ENCODE measurements at places on chromosomes 5 and 9. TPM values are rescaled to one million over a fixed set of nuclear protein-coding genes. Genes with fewer than 3 reads are reported as not detected.
A peak's percentile ranks its signal among the peaks of the same experiment; 100 is the strongest.

The CCDC180 gene
- 8.2 TPM for total RNA-seq

GRCh38 chr5:160747987-160748386 is 104.0 kb downstream of the ATP10B start:
- peaks cover 4% of the 10 kb centered on the region for H3K4me1 ChIP-seq
- no peaks in the 10 kb centered on the region for H3K36me3 ChIP-seq
- no peaks in the 10 kb centered on the region for H3K27me3 ChIP-seq
- DNase-seq = no peak
- no peak overlapping the region for H3K27ac ChIP-seq

The PCDHB15 gene
- total RNA-seq = 3.9 TPM

GRCh38 chr9:26650325-26650724 is 242.3 kb downstream of the CAAP1 start:
- DNase-seq = no peak
- no peak overlapping the region for H3K27ac ChIP-seq
- H3K4me3 ChIP-seq = no peak overlapping the region
- H3K27me3 ChIP-seq = no peaks in the 10 kb centered on the region
- no peaks in the 10 kb centered on the region for H3K4me1 ChIP-seq

The GFPT2 gene
- total RNA-seq = 143 TPM

DNA sequence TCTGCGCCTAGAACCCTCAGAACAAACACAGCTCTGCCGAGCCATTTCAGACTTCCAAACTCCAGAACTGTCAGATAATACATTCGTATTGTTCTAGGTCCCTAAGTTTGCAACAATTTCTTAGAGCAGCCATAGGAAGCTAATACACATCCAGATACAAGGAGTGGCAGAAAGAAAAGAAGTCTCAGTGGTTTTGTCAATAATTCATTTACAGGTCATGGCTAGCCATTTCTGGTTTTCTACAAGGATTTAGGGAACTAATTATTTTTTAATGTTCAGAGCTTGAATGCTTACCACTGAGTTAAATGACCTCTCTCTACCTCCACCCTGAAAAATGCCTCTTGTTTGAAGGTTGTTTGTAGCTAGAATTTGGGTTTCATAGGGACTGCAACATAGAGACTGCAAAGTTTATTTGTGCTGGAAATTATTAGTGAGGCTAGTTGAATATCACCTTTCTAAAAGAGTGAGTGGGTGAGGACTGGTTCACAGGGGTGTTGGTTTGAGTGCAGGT is 15.5 kb upstream of the ERMP1 start:
- H3K27ac ChIP-seq = no peak overlapping the region
- no peaks in the 10 kb centered on the region for H3K36me3 ChIP-seq
- no peaks in the 10 kb centered on the region for H3K4me1 ChIP-seq
- H3K4me3 ChIP-seq = no peak overlapping the region

The CAPSL gene
- not detected for total RNA-seq

DNA sequence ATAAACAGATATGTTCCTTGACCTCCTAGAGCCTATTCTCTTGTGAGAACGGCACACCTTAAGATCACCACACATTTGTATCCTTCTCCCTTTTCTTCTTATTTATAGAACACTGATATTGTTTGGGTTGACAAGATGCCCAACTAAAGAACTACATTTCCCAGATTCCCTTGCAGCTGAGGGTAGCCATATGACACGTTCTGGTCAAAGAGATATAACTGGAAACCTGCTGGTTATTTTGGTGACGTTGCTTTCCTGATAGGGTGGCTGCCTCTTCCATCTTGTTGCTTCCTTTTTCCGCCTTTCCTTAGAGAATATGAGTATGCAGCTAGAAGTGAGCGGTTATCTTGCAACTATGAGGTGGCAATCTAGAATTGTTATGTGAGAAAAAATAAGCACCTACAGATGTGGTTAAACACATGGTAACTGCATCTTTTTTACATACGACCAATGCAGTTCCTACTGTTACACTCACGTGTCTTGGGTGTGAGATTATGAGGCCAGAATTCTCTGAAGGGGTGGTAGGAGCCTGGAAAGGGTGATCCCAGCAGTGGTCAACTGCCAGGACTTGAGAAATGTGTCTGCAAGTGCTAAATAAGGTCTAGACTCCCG is 72.9 kb downstream of the SEC61B start:
- peaks cover 6% of the 10 kb centered on the region for H3K4me1 ChIP-seq
- H3K27ac ChIP-seq = no peak overlapping the region
- H3K27me3 ChIP-seq = no peaks in the 10 kb centered on the region
- H3K36me3 ChIP-seq = no peaks in the 10 kb centered on the region
- H3K4me3 ChIP-seq = no peak overlapping the region

GRCh38 chr9:97632248-97632984 is 752 bp downstream of the TSTD2 start:
- peak overlapping the region; percentile 87 for H3K4me3 ChIP-seq
- no peaks in the 10 kb centered on the region for H3K4me1 ChIP-seq
- no peaks in the 10 kb centered on the region for H3K36me3 ChIP-seq
- no peaks in the 10 kb centered on the region for H3K27me3 ChIP-seq

DNA sequence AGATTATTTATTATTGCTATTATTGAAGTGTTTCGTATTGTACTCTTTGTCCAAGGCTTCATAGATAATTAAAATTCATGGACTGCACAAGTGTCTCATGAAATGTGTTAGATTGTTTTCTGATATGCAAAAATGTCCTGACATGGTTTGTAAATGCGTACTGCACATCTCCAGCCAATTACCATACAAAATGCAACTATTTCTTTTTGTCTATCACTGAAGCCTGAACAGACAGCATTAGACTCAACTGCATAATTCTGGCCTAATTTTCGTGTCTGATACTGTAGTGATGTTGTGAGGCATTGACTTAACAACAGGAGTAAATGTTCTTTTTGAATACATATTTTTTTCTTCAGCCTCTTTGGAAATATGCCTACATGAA is 498.2 kb upstream of the CD180 start:
- no peak overlapping the region for H3K27ac ChIP-seq
- no peaks in the 10 kb centered on the region for H3K4me1 ChIP-seq
- no peak overlapping the region for H3K4me3 ChIP-seq
- H3K36me3 ChIP-seq = no peaks in the 10 kb centered on the region
- H3K27me3 ChIP-seq = no peaks in the 10 kb centered on the region

The NR5A1 gene
- total RNA-seq = 0.42 TPM

- peaks cover 12% of the 10 kb centered on the region for H3K4me1 ChIP-seq
- no peaks in the 10 kb centered on the region for H3K36me3 ChIP-seq
- no peak for DNase-seq
Observed at GRCh38 chr9:124254261-124254682, 3.5 kb upstream of the NEK6 start.

- H3K36me3 ChIP-seq = no peaks in the 10 kb centered on the region
- H3K27me3 ChIP-seq = no peaks in the 10 kb centered on the region
- H3K4me3 ChIP-seq = no peak overlapping the region
- no peak overlapping the region for H3K27ac ChIP-seq
- H3K4me1 ChIP-seq = peaks cover 7% of the 10 kb centered on the region
Observed at GRCh38 chr9:36158122-36158521, 11.1 kb upstream of the CCIN start.

The ENTPD2 gene
- 3.2 TPM for total RNA-seq

GRCh38 chr9:5531101-5531882 is 21.0 kb downstream of the PDCD1LG2 start:
- no peaks in the 10 kb centered on the region for H3K4me1 ChIP-seq
- DNase-seq = no peak

The FAT2 gene
- total RNA-seq = 0.30 TPM

DNA sequence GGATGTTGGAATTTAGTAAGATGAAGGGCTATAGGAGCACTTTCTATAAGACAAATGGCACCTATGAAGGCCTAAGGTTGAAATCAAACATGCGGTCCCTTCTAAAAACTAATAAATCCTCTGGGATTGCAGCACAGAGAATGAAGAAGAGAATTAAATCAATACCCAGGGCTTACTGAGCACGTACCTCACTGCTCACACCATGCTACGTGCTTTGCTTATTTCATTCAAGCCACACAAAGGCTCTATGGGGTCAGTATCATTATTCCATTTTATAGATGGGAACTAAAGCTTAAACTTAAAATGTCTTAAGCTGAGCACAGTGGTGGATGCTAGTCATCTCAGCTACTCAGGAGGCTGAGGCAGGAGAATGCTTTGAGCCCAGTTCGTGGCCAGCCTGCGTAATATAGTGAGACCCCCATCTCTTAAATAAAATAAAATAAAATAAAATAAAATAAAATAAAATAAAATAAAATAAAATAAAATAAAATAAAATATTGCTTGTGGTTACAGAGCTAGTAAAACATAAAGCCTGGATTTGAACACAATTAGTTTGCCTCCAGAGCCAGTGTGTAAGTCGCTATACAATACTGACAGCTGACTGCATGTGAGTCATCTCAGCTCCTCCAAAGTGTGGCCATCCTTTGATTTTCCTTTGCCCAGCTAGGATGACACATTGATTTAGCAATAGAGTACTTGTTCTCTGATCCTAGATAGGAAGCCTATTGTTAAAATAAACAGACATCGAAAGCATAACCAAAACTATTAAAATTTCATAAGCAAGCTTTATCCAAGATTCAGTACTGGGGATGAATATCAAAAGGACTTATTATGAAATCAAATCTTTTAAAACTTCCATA is 20.9 kb upstream of the DPYSL3 start:
- H3K4me3 ChIP-seq = no peak overlapping the region
- H3K27ac ChIP-seq = no peak overlapping the region
- no peaks in the 10 kb centered on the region for H3K4me1 ChIP-seq
- no peaks in the 10 kb centered on the region for H3K36me3 ChIP-seq

DNA sequence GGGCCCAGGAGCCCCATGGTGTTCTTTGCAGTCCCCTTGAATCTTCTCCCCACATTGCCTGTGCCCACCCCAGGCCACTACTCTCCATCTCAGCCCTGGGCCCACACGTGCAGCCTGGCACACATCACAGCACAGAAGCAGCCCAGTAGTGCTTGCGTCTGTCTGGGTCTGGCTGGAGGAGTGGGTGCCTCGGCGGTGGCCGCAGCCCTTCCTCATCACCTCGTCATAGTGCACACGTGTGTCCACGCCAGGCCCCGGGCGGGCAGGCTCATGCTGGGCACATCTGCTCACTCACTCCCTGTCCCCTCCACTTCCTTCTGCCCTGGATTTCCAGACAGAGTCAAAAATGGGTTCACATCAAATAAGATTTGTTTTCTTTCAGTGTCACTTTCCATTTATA is 33.3 kb downstream of the FGF1 start:
- no peaks in the 10 kb centered on the region for H3K4me1 ChIP-seq
- no peaks in the 10 kb centered on the region for H3K27me3 ChIP-seq
- H3K4me3 ChIP-seq = no peak overlapping the region
- no peak for DNase-seq
- no peak overlapping the region for H3K27ac ChIP-seq
- H3K36me3 ChIP-seq = no peaks in the 10 kb centered on the region

DNA sequence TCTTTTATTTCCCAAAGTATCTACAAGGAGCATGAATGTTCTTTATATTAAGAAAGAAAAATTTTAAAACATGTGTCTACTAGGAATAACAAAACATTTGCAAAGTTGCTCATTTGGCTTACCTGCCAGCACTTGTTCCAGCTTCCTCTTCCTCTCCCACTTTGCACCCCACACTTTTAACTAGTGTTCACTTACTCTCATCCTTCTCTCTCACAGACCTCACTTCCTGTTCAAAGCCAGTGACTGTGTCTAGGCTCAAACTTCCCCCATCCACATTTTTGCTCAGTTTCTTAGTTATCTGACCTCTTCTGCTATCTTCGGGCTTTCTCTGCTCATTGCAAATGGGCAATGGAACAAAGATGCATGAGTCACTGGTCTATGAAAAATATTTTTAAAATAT is 512.2 kb upstream of the ZNF462 start:
- no peak overlapping the region for H3K27ac ChIP-seq
- no peaks in the 10 kb centered on the region for H3K27me3 ChIP-seq
- DNase-seq = no peak

GRCh38 chr5:166431456-166431855 is 1860.0 kb upstream of the WWC1 start:
- peak; percentile 47 for DNase-seq
- no peaks in the 10 kb centered on the region for H3K27me3 ChIP-seq

GRCh38 chr9:1179366-1179765 is 129.2 kb downstream of the DMRT2 start:
- DNase-seq = no peak
- no peaks in the 10 kb centered on the region for H3K27me3 ChIP-seq
- no peak overlapping the region for H3K4me3 ChIP-seq
- no peak overlapping the region for H3K27ac ChIP-seq

- no peak overlapping the region for H3K4me3 ChIP-seq
- H3K4me1 ChIP-seq = peaks cover 10% of the 10 kb centered on the region
- H3K27me3 ChIP-seq = no peaks in the 10 kb centered on the region
- DNase-seq = no peak
- H3K36me3 ChIP-seq = no peaks in the 10 kb centered on the region
Observed at GRCh38 chr9:38671748-38672147, 48.2 kb downstream of the FAM240B start.

- DNase-seq = peak; percentile 37
- no peak overlapping the region for H3K4me3 ChIP-seq
- no peaks in the 10 kb centered on the region for H3K27me3 ChIP-seq
- H3K27ac ChIP-seq = no peak overlapping the region
- no peaks in the 10 kb centered on the region for H3K36me3 ChIP-seq
Observed at GRCh38 chr5:32454821-32455220, 10.3 kb upstream of the ZFR start.

The COL5A1 gene
- 12.0 TPM for total RNA-seq

- no peak for DNase-seq
- H3K4me3 ChIP-seq = no peak overlapping the region
- peaks cover 5% of the 10 kb centered on the region for H3K4me1 ChIP-seq
- no peak overlapping the region for H3K27ac ChIP-seq
- no peaks in the 10 kb centered on the region for H3K36me3 ChIP-seq
Observed at GRCh38 chr9:126032135-126032534, 285.0 kb downstream of the PBX3 start.

The SMIM32 gene
- total RNA-seq = 0.22 TPM

The SLC6A3 gene
- 0.46 TPM for total RNA-seq

The NXNL2 gene
- total RNA-seq = 1.9 TPM

GRCh38 chr9:5489630-5490490 is 20.5 kb upstream of the PDCD1LG2 start:
- DNase-seq = no peak
- H3K27me3 ChIP-seq = no peaks in the 10 kb centered on the region
- no peak overlapping the region for H3K4me3 ChIP-seq

DNA sequence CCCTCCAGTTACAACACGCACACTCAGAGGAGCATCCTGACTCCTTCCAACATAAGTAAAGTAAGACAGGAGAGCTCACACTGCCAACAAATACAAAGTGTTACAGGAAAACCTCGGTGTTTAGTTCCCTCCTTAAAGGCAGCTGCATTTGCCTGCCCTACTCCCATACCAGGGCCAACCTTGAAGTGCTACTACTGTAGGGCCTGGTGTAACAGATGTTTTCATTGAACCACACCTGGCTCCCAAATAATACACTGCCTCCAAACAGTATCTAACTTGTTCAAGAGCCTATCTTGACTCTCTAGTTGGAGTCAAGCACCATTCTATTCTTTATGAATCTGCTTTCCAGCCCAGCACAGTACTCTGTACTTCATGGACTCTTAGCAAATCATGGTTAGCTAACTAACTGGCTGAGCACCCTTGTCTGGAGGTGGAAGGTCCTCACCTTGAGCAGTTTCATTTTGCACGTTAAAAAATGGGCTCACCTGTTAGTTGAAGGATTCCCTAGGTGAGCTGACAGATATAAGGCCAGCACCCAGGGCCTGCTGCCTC is 34.6 kb downstream of the TTC39B start:
- no peak overlapping the region for H3K27ac ChIP-seq
- no peaks in the 10 kb centered on the region for H3K36me3 ChIP-seq
- H3K27me3 ChIP-seq = no peaks in the 10 kb centered on the region
- peaks cover 3% of the 10 kb centered on the region for H3K4me1 ChIP-seq

All from H1 (cell line).